ENCODE measurements at places on chromosomes 2 and 18.

DNA sequence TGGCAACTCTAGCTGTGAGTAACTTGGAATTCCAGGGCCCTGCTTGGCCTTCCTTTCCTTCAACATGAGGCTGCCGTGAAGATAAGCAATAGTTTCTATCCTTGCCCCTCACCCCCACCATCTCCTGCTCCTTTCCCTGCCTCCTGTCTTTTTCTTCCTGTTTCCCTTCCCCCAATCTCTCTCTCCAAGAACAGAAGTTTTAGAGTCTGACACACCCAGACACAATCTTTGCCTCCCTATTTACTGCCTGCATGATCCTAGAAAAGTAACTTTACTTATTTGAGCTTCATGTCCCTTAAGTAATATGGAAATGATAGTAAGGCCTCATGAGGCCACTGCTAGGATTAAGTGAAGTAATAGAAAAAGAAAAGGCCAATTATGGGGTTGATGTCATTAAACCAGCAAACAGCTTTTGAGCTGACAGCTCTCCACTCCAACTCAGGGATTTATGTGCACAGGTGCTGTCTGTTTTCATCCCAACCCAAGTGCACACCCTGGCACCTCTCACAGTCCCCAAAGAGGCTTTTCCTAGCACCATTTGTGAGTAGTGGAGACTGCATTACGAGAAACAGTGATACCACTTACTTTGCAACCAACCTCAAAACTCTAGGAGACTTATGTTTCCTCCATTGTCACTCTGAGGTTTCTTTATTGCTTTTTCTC lies 123.7 kb upstream of the SIX3 start:
- no peak for DNase-seq

DNA sequence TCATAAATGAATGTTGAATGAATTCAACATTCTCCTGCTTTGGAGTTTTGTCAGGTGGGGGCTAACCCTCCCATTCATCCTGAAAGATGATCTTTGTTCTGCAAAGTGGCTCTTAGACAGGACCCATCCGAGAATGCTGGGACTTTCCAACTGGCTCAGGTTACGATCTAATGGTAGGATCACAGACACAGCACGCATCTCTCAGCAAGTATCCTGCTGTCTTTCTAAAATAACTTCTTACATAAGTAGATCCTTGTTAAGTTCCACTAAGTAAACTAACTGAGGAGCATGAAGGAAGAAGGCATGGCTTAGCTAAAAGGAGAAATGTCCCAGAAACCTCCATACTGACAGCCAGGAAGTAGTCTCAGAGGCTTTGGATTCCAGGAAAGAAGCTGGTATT lies 23.7 kb downstream of the CYP27A1 start:
- no peak for DNase-seq

GRCh38 chr2:128245813-128246212 lies 72.9 kb downstream of the HS6ST1 start:
- no peak for DNase-seq

GRCh38 chr18:63783394-63783793 lies 8.2 kb downstream of the SERPINB7 start:
- DNase-seq = no peak

- DNase-seq = no peak
Measured at GRCh38 chr18:36718705-36719328, 110.0 kb downstream of the TPGS2 start.

GRCh38 chr2:86038291-86039081 lies 67.2 kb downstream of the POLR1A start:
- DNase-seq = peak; percentile 90

GRCh38 chr2:223530811-223531210 lies 71.3 kb downstream of the SCG2 start:
- DNase-seq = no peak

DNA sequence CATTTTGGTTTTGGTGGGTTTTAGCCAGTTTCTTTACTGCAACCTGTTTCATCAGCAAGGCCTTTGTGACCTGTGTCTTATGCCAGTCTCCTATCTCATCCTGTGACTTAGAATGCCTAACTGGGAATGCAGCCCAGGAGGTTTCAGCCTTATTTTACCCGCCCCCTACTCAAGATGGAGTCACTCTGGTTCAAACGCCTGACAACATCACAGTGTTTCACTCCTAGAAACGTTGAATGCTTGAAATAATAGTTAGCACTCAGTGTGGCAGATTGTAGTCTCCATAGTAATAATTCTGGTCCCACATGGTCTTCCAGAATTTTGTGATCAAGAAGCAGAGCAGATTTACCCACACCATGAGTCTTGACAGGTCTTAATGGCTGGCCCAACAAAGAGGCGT lies 159.0 kb upstream of the TRIB2 start:
- no peak for DNase-seq

- no peak for DNase-seq
Measured at GRCh38 chr2:133377021-133377481, 191.2 kb downstream of the NCKAP5 start.
